GM23338 (cell line): ENCODE measurements at places on chromosomes 7 and 10. TPM values are rescaled to one million over a fixed set of nuclear protein-coding genes. Genes with fewer than 3 reads are reported as not detected.

ATG9B gene
- 3.2 and 3.4 TPM in 2 replicates for polyA plus RNA-seq

HMX3 gene
- not detected in 2 replicates for polyA plus RNA-seq

NAT16 gene
- 0.31 and 0.57 TPM in 2 replicates for polyA plus RNA-seq

CCT6A gene
- 497 and 505 TPM in 2 replicates for polyA plus RNA-seq

ZNF212 gene
- 8.9 and 10.8 TPM in 2 replicates for polyA plus RNA-seq

GRID2IP gene
- polyA plus RNA-seq: 0.54 and 0.73 TPM in 2 replicates

CISD1 gene
- polyA plus RNA-seq: 82.5 and 99.9 TPM in 2 replicates

PDGFA gene
- 35.6 and 39.5 TPM in 2 replicates for polyA plus RNA-seq

CNPY1 gene
- polyA plus RNA-seq: not detected in 2 replicates

ASB10 gene
- not detected in 2 replicates for polyA plus RNA-seq

EVX1 gene
- polyA plus RNA-seq: not detected in 2 replicates

BTBD16 gene
- not detected in 2 replicates for polyA plus RNA-seq

GPER1 gene
- 0.42 and 0.89 TPM in 2 replicates for polyA plus RNA-seq

HTR7 gene
- 5.1 and 7.0 TPM in 2 replicates for polyA plus RNA-seq

NUTM2E gene
- 0.18 TPM in 1 of 2 replicates, not detected in the other for polyA plus RNA-seq

C10orf105 gene
- 0.15 and 0.19 TPM in 2 replicates for polyA plus RNA-seq

TRIL gene
- 0.95 and 1.2 TPM in 2 replicates for polyA plus RNA-seq

RNF148 gene
- not detected in 2 replicates for polyA plus RNA-seq

GIMAP4 gene
- 0.19 TPM in 1 of 2 replicates, not detected in the other for polyA plus RNA-seq

SUN3 gene
- polyA plus RNA-seq: 1.0 TPM in 1 of 2 replicates, not detected in the other

CAMK2G gene
- polyA plus RNA-seq: 30.1 and 30.6 TPM in 2 replicates

HOXA6 gene
- not detected in 2 replicates for polyA plus RNA-seq

ERVW-1 gene
- polyA plus RNA-seq: not detected in 2 replicates

TAS2R41 gene
- not detected in 2 replicates for polyA plus RNA-seq

TBC1D12 gene
- polyA plus RNA-seq: 2.3 and 5.2 TPM in 2 replicates

IL2RA gene
- not detected in 2 replicates for polyA plus RNA-seq

EN2 gene
- not detected in 2 replicates for polyA plus RNA-seq

ANLN gene
- polyA plus RNA-seq: 21.6 and 26.9 TPM in 2 replicates

VPS37D gene
- 1.8 and 2.2 TPM in 2 replicates for polyA plus RNA-seq

CYP3A7 gene
- polyA plus RNA-seq: 0.12 and 0.19 TPM in 2 replicates

CASTOR2 gene
- polyA plus RNA-seq: 3.2 and 4.1 TPM in 2 replicates

HILPDA gene
- 57.5 and 70.6 TPM in 2 replicates for polyA plus RNA-seq

CHCHD1 gene
- polyA plus RNA-seq: 187 and 196 TPM in 2 replicates

CPXM2 gene
- 0.92 and 1.6 TPM in 2 replicates for polyA plus RNA-seq

GATA3 gene
- polyA plus RNA-seq: 0.23 and 0.33 TPM in 2 replicates

ALOX5 gene
- polyA plus RNA-seq: 2.8 and 3.7 TPM in 2 replicates

FGFR2 gene
- polyA plus RNA-seq: 31.1 and 32.3 TPM in 2 replicates

VAX1 gene
- polyA plus RNA-seq: not detected in 2 replicates

ANXA8L1 gene
- not detected in 2 replicates for polyA plus RNA-seq

VWDE gene
- polyA plus RNA-seq: 17.4 and 24.6 TPM in 2 replicates

FGF8 gene
- polyA plus RNA-seq: 1.6 and 2.7 TPM in 2 replicates

ZNF25 gene
- polyA plus RNA-seq: 0.23 TPM in 1 of 2 replicates, not detected in the other

AKR1C4 gene
- not detected in 2 replicates for polyA plus RNA-seq

PODXL gene
- 215 and 220 TPM in 2 replicates for polyA plus RNA-seq

TYW1B gene
- 5.6 and 6.2 TPM in 2 replicates for polyA plus RNA-seq

FKBP6 gene
- 0.15 TPM in 1 of 2 replicates, not detected in the other for polyA plus RNA-seq

FANK1 gene
- 0.37 and 0.56 TPM in 2 replicates for polyA plus RNA-seq

SPDYE1 gene
- 1.4 and 1.6 TPM in 2 replicates for polyA plus RNA-seq

ZNF722 gene
- not detected in 2 replicates for polyA plus RNA-seq

CFAP58 gene
- 0.24 and 0.89 TPM in 2 replicates for polyA plus RNA-seq

ITGA8 gene
- not detected in 2 replicates for polyA plus RNA-seq
